ENCODE measurements at places on chromosomes 1 and 21.

- ATAC-seq = no peak
Measured at GRCh38 chr1:112807999-112808398, 92.9 kb upstream of the PPM1J start.

- ATAC-seq = no peak
Measured at GRCh38 chr1:9688599-9688998, 37.1 kb downstream of the PIK3CD start.

DNA sequence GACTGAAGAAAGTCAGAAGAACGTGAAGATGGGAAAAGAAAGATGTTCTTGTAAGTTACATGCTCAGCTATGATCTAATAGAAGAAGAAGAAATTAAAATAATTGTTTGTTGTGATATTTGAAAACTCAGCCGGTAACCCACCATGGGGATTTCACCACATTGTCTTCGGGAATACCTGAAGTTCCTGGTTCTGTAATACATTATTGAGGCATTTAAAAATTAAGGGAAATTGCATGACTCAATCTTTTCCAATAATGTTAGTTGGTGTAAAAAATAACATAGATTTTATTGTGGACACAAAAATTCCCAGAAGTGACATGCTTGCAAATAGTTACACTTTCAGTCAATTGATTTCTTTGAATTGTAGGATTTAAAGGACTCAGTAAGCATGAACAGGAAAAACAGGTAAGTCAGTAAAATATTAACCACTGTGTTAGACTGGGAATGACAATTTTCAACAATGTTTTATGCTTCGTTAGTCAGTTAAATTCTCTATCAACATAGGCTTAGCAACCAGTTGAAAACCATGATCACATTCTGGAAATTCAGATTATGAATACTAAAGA, 745.1 kb downstream of the LTN1 start:
- no peak for ATAC-seq

DNA sequence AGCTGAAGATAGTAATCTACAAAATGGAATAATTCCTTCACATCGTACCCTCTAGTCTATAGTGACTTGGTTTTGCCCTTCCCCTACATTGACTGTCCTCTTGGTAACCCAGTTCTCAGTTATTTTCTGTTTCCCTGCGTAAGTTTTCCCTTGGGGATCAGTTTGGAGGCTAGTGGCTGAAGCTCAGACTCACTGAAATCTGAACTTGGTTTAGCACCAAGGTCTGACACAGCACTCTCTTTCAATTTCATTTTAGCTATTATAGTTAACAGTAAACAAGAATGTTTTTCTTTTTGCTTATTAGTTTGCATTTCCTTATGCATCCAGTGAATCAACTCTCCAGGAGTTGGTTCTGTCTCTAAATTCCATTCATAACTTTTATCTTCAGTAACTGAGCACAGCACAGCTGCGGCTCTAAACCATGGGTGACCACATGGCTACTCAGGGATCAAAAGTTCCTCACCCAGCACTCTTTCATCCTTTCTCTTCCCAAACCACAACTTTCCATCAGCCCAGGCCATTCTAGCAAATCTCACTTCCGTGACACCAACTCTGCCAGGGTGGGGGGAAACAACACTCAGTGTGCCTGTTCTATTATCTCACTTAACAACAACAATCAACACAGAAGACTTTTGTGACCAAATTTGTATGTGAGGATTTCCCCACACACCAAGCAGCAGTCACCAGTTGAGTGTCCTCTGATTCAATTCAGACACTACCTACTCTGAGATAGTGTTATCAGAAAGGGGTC, 17.6 kb upstream of the IFI6 start:
- no peak for ATAC-seq

- no peak for ATAC-seq
Measured at GRCh38 chr1:43521078-43521477, 9.6 kb upstream of the PTPRF start.
